ENCODE measurements at places on chromosomes 12 and 14.

GRCh38 chr14:101179691-101180211 lies 276.2 kb upstream of the RTL1 start:
- no peak for DNase-seq

DNA sequence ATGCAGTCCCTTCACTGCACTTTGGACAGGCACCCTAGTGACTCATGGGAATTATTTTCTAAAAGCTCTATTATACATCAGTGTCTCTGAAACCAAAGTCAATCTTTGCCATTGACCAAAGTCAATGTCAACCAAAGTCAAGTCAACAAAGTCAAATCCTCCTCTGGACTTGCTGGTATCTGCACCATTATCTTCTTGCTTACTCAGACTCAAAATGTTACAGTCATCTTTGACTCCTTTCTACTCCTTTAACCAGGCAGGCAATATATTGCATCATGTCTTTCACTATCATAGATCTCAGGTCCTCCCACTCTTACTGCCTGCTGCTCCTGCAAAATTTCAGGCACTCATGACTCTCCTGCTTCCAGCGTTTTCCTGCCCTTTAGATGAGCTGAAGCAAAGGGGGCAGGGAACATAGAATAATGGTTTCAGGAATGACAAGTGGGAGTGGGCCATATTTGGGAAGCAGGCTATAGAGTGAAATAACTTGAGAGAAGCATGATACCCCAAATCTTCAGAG lies 39.2 kb downstream of the IGF1 start:
- DNase-seq: no peak

DNA sequence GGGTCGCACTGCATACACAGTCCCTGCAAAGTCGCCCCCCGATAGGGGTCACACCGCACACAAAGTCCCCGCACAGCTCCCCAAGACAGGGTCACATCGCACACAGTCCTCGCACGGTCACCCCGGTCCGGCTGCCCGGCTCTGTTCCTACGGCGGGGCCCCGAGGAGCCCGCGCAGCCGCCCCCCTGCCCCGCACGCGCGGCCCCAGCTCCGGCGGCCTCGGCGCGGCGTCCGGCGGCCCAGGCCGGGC lies 300 bp downstream of the SSH1 start:
- no peak for DNase-seq

DNA sequence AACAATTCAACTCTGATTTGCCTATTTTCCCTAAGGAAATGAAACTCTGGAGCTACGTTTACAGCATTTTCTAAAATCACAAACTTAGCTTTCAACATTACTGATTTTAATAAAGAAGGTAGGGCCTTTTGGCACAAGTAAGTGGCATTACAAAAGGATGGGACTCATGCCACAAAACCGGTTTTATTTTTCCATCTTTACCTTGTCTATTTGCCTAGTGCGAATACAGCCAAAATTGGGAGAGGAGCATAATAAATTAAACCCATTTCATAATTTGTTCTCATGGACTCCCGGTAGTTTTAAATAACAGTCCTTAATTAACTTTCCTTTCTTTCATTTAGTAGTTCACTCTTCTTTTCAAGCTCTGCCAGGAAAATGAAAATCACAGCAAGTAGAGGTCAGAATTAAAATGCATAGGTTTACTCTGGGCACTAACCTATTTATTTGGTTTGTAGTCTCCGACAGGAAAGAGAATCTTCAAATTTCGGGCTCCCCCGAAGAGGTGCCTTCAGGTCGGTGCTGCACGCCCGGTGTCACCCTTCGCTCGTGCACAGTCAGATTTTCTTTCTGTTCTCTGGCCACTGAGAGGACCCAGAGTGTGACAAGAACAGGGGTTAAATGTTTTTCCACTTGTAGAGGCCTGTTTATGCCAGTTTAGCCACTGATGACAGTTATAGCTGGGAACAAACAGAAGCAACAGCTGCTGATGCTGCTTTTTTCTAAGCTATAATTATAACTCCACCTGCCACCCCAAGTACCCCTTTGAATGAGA lies at the start of gene BEST3:
Gene BEST3 (minus strand): TSS at position 535 of the 772 bp plus-strand sequence. CDS start 1,505 bp downstream, outside the sequence.
- no peak for DNase-seq

DNA sequence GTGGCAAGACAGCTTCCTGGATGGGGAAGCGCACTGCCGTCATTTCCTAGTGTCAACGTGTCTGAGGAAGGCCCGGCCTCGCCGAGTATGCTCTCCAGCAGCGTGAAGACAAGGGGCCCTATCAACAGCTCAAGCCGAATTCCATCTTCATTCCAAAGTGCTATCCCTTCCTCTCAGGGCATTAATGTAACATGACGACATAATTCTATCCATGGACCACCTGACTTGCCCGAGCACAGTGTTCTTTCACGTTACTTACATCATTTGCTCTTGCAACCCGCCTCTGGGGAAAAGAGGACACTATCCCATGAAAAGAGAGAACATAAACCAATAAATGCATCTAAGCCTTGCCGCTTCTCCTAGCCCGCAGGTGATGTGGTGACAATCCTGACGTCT lies 22.9 kb downstream of the CCDC92 start:
- DNase-seq: no peak

- no peak for DNase-seq
Observed at GRCh38 chr14:55038708-55039107, 11.7 kb downstream of the SOCS4 start.

DNA sequence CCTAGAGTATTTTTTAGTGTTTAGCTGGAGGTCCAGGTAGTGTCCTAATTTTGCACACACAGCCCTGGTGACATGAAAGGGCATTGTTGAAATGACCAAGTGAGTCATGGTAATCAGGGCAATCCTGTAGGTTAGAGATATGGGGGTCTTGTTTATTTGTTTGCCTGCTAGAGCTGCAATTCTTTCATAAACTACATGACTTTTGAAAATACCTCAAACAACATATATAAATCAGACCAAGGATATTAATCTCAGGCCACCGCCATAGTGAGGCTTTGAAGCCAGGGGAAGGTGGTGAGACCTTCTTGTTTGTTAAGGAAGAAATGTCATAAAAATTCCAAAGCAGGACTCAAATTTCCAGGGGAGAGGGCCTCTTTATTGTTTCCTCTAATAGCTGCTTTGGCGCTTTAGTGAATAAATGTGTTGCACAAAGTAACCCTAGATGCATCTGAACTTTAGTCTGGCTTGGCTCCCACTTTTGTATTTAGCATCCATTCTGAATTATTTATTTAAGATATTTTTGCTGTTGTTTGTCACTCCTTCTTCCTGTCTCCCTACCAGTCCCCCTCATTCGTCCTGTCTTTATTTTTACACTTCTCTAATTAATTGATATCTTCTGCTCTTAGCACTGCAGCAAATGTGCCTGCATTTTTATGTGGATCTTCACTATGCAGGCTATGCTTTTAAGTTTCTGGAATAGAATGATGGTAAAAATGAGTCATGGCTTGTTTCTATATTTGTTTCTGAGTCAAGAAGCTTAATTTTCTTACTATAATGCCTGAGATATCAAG lies 430.3 kb downstream of the RAD51B start:
- DNase-seq: no peak

GRCh38 chr14:33568935-33569579 lies 381.8 kb downstream of the EGLN3 start:
- no peak for DNase-seq

GRCh38 chr12:54526812-54527630 lies 22.4 kb upstream of the PDE1B start:
- peak; percentile 39 for DNase-seq

- DNase-seq: peak; percentile 91
Observed at GRCh38 chr14:105999361-106000028, 473.1 kb downstream of the TMEM121 start.

DNA sequence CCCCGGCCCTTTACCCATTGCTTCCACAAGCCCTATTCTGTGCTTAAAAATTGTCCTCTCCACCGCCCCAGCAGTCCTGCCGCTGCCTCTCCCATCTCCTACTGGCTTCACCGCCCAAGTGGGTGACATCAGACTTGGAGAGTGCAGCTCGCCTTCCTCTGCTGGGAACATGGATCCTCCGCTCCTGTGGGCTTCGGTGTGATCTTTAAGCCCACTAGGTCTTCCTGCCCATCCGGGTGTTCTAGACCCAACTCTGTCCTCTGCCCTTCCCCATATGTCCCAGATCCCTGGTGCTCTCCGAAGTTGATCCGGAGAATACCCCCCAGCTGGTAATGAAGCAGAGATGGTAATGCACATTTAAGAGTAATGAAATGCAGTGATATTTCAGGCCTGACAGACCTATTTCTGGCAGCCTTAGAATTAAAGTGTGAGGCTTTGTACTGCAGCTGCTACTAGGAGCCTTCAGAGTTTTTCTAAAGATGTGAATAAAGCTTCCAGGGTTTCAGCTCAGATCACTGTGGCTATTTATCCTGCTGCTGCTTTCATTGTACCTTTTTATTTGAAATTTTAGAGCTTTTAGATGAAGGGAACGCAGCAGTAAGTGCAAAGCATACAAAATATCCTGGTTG lies 22.9 kb upstream of the CTDSP2 start:
- DNase-seq: no peak

- DNase-seq: no peak
Observed at GRCh38 chr14:105324080-105324778, 9.7 kb downstream of the PACS2 start.

DNA sequence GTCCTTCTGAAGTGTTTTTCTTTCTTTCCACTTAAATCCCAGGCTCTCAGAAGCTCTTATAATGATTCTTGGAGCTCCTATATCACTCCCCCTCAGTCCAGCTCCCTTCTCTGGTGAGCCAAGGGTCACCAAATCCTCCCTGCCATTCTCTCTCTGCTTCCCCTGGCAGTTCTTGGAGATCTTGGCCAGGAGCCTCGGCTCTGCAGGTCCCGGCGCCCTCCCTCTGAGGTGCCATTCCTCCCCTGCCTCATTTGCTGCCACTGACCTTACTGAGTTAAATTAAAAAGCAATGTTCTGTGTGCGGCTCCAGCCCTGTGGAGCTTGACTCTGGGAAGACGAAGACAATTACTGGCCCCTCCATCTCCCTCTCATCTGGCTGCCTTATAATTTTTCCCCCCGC lies 7.0 kb downstream of the CISTR start:
- no peak for DNase-seq

All from stimulated activated CD4-positive, alpha-beta T cell treated with anti-CD3 and anti-CD28 coated beads, Interleukin-1b, Interleukin-23, amount 100 ng/mL, for 48 hours (primary cell).